G401 (cell line): ENCODE measurements at places on chromosomes 6 and 20.

GRCh38 chr6:23073821-23074220 lies 504.5 kb downstream of the HDGFL1 start:
- no peak for DNase-seq

- DNase-seq: peak; percentile 89
These were observed 9.3 kb upstream of the RBM38 start for GRCh38 chr20:57381596-57382503.

- DNase-seq: no peak
These were observed 21.2 kb upstream of the SNRPB2 start for GRCh38 chr20:16708602-16709001.

DNA sequence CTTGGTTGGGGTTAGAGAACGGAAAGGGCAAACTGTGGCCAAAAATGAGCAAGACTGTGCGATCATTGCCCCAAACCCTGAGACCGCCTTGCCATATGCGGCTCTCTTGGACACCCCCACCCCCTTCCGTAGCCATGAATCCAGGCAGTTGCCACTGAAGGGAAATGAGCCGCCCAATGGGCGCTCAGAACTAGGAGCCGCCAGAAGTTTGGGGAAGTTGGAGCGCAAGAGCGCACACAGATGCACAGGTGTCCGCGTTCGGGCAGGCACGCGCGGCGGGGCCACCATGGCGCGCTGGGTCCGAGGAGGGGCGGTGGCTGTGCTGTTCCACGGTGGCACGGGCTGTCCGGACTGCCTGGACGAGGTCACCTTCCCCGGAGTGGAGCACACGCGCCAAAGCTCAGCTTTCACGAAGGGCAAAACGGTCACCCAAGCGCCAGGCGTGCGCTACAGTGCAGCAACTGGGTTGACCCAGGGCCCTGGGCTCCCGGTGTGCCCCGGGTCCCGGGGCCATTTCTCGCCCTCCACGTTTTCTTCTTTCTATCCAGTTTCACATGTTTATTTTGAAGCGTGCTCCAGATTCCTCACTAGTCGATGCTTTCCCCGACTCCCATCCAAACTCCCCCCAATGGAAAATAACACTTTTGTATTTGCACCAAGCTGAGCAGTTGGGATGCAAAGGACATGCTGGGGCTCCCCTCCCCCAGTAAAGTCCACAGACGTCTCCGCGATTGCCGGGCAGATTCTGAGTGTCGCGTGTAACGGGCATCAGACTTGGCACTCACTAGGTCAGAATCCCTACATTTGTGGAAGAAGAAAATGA lies 906 bp upstream of the PDE10A start:
- no peak for DNase-seq

- peak; percentile 73 for DNase-seq
These were observed 64.1 kb downstream of the C6orf118 start for GRCh38 chr6:165245287-165245686.

DNA sequence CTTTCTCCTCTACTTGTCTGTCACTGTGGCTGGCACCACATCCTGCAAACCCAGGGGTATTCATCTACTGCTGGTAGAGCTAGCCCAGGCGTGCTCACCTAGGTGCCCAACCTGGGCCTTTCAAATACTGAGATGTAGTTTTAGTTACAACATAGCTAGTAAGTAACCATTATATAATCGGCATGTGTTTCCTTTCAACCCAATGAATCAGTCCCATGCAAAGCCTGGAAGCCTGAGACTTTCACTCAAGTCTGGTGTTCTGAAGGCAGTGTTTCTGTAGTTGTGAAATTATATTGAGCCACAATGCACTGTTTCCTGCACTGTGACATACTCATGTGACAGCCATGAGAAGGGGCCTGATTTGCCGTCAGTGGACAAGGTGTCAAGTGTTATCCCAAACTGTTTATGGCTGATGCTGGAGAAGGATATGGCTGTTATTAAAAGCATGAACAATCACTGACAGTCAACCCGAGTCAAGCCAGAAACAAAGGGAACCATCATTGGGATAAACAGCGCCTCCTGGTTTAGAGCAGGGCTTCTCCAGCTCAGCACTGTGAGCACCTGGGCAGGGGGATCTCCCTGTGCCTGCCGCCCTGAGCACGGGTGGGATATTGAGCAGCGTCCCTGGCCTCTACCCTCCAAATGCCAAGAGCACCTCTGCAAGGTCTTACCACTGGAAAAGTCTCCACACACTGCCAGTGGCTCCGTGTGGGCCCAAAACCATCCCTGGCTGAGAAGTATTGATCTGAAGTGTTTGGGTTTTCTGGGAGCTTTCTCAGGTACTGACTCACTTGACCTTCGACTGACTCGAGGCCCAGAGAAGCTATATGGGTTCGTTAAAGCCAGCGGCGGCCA lies 1.6 kb downstream of the PSMA7 start:
- no peak for DNase-seq

GRCh38 chr20:2138396-2138795 lies 36.8 kb downstream of the STK35 start:
- DNase-seq: no peak

DNA sequence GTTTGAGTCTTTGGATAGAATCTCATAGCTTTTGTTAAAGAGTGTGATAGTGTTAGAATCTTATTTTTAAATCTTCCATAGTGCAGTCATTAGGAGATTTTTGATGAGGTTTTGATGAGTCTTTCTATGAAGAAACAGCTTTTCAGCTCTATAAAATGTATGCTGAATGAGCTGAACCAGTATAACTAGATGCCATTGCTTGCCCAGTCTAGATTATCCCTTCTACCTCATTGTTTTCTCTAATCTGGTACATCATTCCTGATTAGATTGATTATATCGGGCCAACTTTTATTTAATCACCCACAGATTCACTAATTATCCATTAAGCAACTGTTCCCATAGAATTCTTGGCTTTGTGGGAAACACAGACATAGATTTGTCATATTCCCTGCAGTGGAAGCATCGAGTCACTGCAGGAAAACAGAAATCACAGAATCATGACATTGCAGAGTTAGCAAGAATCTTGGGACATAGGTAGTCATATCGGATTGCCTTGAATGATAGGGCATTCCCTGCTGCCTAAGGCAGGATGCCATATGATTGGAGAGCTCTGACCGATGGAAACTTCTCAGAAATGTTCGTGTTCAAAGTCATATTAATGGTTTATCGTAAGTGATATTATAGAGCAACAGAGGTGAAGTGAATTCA lies 882.7 kb upstream of the FLRT3 start:
- no peak for DNase-seq

DNA sequence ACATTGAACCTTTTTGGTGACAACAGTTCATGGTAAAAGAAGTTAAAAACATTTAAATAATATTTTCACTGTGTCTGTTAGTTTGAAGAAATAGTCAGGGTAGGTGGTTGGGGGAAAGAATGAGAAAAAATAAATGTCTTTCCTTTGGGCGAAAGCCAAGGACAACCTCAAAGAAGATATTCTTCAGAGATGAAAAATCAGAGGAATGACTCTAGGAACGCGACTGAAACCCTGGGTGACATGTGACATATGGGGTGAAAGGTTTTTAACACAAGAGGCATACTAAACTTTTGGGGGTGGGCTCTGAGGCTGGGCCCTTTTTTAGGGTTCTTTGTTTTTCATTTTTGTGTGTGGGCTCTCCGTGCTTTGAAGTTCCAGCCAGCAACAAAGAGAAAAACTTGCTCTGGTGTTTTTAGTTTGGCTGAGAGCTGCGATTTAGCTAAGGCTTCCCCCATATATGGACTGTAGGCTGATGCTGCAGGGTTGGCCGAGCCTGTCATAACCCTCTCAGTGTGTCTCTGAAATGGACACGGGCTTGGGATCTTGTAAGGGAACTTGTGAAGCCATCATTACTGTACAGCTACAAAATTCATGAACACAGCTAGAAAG lies 610.1 kb upstream of the ARID1B start:
- no peak for DNase-seq

DNA sequence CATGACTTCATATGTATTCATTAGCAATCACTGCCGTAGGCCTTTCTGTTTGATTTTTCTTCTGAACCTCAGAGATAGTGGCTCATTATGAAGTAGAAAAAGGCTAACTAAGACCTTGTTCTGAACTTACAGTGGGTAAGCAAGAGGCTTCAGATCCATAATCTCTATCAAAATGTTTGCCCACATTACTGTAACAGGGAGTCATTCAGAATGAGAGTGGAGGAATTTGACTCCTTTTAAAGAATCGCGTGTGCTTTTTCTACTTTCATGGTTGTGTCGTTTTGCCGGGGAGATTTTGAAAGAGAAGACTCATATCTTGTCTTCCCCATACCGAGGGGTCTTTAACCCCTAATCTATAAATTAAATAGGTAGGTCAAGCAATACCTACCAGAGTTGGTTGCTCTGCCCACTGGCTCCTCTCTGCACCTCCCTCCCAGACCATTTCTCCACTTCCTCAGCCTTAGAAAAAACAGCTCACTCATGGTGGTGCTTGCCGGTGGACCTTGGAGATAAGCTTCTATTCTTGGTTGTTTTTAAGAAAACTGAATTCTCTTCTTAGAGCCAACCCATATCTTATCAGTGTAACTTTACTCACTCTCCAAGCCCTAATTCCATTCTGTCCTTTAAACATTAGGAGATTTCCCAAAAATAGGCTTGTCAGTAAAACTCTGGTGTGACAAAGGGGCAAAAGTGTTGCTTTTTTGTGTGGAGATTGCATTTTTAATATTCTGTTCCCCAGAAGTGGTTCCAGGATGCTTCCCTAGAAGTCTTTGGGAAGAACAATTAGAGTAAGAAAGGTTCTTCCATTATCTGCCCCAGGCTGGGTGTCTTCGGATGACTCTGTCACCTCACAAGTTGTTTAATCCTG lies 56.6 kb downstream of the E2F3 start:
- DNase-seq: no peak

GRCh38 chr20:64146301-64146935 lies 17.8 kb upstream of the MYT1 start:
- DNase-seq: no peak

DNA sequence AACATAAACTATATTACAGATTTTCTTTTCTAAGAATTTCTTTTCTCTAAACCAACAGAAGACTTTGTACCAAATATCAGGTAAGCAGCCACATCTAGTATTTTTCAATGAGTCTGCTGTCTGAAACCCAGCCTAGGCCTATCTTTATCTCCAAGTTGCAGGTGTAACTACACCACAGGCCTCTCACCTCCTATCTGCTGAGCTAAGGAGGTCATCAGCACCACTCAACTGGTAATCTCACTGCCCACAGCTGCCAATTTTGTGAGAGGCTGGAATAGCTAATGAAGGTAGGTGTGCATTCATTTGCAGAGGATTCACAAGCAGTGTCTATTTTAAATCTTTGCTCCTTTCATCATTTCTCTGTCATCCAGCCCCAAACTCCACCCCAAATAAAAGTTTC lies 584.8 kb downstream of the HDGFL1 start:
- no peak for DNase-seq

DNA sequence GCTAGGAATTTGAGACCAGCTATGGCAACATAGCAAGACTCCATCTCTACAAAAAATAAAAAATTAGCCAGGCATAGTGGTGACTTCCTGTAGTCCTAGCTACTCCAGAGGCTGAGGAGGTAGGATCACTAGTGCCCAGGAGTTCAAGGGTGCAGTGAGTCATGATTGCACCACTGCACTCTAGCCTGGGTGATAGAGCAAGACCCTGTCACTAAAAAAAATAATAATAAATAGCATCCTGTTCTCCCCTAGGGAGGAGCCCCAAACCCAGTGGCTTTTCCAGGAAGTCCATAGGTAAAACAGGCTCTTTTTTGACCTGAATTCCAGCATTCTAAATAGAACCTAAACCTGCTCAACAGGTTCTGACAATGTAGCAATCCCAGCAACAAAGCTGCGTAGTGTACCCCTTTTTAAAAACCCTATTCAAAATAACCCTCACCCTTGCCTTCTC lies 192.0 kb downstream of the ALDH8A1 start:
- no peak for DNase-seq

DNA sequence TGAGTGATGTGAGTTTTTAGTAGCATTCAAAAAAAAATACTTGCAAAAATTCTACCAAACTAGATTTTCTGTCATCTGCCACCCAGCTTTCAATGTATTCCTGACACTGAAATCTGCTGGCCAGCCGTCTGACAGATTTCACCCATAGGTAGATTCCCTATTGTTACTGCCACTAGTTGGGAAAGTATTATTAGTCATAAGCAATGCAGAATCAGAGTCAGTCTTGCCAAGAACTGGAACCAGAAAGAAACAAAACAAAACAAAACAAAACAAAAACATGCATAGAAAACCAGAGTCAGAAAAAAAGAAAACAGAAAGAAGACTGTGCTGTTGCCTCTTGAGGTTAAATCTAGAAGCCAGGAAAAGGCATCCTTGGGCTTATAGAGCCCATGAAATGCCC lies 293.1 kb upstream of the KCNQ5 start:
- no peak for DNase-seq

GRCh38 chr20:36086767-36087166 lies 67.8 kb upstream of the EPB41L1 start:
- DNase-seq: no peak

DNA sequence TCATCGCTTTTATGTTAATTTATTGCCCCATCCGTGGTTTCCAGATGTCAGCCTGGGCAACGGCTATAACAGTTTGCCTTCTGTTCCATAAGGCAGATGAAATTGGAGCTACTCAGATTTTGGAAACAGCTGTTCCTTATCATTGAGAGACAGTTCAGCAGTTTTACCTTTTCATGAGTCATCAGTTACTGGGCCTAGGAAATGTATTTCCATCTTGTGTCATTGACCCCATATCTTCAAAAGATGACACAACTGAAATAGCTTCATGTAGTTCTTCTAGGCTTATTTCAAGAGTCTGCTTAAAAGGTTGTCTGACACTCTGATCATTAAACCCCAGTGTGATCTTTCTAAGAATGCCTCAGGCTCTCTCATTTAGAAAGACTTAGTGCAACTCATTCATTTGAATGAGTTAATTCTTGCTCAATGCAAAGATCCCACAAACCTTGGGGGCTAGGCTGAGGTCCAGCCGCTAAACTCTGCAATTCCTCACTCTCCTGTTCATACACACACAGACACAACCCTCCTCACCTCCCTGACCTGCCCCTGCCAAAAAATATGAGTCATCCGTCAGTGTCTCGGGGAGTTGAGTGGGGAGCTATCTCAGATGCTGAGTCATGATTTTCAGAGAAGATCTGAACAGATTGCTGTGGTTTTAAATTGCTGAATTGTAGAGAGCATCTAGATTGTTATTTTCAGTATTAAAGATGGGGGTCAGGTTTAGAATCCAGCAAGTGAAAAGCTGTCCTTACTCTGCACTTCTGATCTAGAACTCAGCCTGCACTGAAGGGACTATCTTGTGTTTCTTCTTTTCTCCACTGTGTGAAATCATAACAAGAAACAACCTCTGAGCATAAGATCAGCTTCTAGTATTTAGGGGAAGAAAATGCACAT lies 61.8 kb downstream of the RPP40 start:
- DNase-seq: peak; percentile 38

DNA sequence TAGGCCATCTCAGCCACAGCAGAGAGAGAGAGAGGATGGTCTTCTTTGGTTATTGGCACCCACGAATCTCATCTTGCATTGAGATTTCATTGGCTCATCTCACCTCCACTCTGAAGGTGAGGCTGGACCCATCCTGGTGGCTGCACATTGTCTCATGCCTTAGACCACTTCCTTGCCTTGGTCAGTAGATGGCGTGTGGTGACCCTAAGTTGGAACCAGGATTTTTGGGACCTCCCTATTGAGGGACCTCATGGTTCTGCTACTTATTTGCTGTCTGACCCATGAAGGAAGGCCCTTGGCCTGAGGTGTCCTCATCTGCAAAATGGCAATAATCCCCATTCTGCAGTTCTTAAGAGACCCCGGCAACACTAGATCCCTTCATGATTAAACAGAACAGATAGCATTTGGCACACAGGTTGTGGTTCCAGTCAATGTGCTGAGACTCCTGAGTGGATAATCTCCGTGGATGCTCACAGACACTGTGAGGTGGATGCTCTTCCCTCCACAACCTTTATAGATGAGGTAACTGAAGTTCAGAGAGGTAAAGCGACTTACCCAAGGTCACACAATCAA lies 21.5 kb upstream of the AAR2 start:
- DNase-seq: peak; percentile 29

GRCh38 chr6:68313911-68314310 lies 321.2 kb upstream of the ADGRB3 start:
- no peak for DNase-seq
